Aortic smooth muscle cell (primary cell): ENCODE measurements at places on chromosomes 16 and 17. TPM values are rescaled to one million over a fixed set of nuclear protein-coding genes. Genes with fewer than 3 reads are reported as not detected.

The AGRP gene
- total RNA-seq: not detected in 2 replicates

The KRTAP16-1 gene
- not detected in 2 replicates for total RNA-seq

The NPB gene
- total RNA-seq: 0.37 and 0.40 TPM in 2 replicates

The COL1A1 gene
- total RNA-seq: 275 and 507 TPM in 2 replicates

The GJC1 gene
- total RNA-seq: 17.8 and 19.0 TPM in 2 replicates

The RUNDC3A gene
- 0.13 and 0.31 TPM in 2 replicates for total RNA-seq

The CHD9NB gene
- total RNA-seq: 0.66 and 1.1 TPM in 2 replicates

The TMEM94 gene
- total RNA-seq: 17.8 and 21.5 TPM in 2 replicates
